ENCODE measurements at places on chromosomes 6 and 20.

- DNase-seq = peak; percentile 70
Observed at GRCh38 chr6:160992061-160992979, 751 bp downstream of the MAP3K4 start.

GRCh38 chr6:170114956-170115855 lies 175.7 kb downstream of the DLL1 start:
- DNase-seq = no peak

DNA sequence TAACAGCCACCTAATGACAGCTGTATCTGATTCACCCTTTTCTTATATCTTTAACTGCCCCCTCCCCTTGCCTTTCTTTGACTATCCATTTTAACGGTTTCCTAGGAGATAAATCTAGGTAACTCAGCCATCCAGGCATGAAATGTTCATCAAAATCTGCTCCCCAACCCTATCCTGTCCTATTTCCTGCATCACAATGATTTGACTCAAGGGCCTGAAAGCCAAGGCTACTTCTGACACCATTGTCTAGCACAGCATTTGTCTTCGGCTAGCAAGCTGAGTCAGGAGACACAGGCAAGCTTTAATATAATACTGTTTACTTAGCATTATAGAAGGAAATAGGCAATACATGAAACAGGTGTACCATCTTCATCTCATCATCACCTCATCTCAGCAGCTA lies 31.6 kb upstream of the MANEA start:
- DNase-seq = no peak

DNA sequence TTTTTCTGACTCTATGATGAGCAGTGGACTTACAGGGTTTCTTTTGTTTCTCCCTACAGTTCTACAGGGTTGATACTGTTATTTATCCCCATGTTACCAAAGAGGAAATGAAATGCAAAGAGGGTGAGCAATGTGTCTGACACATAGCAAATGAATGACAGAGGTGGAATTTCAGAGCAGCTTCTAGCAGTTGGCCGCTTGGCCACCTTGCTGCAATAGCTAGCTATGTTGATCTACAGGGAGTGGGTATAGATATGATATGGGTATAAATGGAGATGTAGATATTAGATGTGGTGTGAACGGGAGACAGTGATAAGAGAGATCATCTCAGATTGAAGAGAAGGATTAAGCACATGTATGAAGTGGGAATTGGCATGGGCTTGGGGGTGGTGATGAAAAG lies 10.9 kb upstream of the SLC22A3 start:
- no peak for DNase-seq

DNA sequence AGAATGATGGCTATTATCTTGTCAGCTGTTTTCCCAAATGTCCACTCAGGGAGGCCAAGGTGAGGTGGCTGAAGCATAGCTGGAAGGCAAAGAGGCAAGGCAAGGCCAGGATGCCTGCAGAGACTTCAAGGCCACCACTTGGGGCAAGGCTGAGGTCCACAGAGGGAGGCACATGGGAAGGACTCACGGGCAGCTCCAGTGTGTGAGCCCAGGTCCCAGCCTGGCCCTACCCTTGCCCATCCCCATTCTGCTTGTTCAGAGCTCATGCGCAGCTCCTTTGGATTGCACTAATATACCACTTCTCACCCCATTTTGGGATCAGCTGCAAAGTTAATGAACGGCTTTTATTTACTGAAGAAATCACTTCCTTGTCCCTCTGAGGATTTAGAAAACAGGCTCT lies 111.1 kb upstream of the KCNK16 start:
- DNase-seq = no peak

- no peak for DNase-seq
Observed at GRCh38 chr6:127147534-127147933, 29.1 kb downstream of the RSPO3 start.

DNA sequence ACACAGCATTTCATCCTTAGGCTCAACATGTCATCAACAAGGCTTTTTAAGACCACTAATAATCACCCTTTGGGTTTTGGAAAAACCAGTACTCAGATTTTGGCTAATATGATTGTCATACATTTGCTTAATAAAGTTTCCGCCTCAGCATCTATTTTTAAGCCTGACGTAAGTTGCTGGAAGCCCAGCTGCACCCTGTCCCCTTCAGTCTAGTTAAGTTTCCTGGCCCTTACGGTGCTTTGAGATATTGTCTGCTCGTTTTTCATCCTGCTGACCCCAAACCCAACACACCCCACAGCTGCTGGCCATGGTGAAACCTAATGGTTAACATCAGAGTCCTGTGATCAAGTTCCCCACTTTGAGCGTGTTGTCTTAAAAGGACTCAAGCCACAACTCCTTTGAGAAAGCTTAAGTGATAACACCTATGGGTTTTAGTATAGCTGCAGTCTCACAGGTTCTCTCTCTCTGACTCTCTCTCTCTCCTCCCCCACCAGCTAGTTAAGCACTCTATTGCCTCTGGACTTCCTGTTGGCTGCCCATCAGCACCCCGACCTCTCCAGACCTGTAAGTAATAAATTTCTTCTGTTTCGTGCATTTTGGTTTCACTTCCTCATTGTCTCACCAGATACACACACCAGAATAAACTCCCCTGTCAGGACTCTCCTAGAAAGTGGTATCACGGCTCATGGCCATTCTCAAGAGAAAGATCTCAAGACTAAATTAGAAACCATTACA lies 802.0 kb downstream of the C6orf118 start:
- no peak for DNase-seq

Data from HFFc6 (cell line).